A172 (cell line): ENCODE measurements at places on chromosomes 2 and 18. TPM values are rescaled to one million over a fixed set of nuclear protein-coding genes. Genes with fewer than 3 reads are reported as not detected.
A peak's percentile ranks its signal among the peaks of the same experiment; 100 is the strongest.

- peak; percentile 32 for DNase-seq
Measured at GRCh38 chr2:201890453-201890852, 84.1 kb downstream of the CDK15 start.

The SP5 gene
- 0.28 and 2.1 TPM in 2 replicates for total RNA-seq

DNA sequence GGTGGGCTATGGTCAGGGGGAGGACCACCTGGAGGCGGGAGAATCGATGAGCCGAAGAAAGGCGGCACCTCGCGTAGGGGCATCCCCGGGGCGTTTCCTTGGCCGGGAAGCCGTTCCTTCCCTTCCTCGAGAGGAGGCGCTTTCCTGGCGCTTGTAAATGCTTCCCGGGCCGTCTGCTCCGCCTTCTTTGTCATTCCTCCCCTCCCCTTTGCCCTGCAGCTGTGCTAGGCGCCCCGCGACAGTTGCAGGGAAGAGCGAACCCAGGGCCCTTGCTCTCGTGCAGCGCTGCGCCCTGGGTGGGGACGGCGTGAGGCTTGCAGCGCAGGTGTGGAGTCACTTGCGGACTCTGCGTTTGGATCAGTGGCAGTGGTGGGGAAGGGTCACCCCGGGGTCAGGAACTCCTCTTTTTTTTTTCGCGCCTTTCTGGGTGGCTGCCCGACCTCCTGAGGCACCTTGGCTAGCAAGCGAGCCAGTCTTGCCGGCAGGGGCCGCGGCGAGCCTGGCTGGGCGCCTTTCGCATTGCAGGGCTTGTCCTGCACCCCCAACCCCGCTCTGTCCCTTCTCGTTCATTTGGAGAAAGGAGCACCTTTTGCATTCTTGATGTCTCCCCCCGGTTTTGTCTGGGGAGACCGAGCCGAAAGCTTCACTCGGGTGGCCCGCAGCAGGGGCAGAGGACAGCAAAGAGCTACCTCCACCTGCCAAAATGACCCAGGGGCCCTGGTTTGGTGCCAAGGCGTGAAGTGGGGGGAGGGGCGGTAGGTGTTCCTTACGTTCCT, 858 bp downstream of the KCNS3 start:
- peak; percentile 35 for DNase-seq

DNA sequence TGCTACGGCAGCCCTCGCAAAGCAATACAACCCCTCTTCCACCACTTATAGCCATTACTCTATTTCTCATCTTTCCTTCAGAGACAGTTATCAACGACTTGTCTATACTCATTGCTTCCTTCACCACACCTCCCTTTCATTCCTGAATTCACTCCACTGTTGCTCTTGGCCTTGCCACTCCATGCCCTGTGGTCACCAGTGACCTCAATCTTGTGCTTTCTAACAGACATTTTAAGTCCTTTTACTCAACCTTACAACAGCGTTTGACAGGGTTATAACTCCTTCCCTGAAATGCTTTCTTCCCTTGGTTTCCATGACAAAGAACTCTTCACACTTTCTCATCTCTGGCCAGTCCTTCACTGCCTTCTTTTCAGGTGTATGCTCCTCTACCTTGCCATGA, 90.6 kb upstream of the CCDC141 start:
- DNase-seq, result no peak

- DNase-seq, result peak; percentile 66
Measured at GRCh38 chr2:50491541-50492476, 540.1 kb downstream of the NRXN1 start.

DNA sequence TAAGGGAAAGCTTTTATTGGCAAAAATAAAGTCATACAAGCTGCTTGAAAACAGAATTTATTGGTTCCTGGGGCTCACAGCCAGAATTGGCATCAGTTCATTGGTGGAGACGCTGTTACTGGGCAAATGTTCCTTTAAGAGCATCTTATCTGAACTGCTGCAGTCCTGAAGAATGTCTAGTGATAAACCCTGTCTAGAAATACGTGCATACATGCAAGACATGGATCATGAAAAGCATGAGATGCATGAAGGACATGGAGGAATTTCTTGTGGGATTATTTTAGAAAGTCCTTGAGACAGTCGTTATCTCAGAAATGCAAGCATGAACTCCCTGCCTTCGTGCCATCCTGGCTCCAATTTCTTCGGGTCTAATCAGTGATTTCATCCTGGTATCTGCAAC, 32.5 kb upstream of the FHOD3 start:
- peak; percentile 16 for DNase-seq

The CFAP65 gene
- 0.26 and 0.55 TPM in 2 replicates for total RNA-seq

- DNase-seq, result no peak
Measured at GRCh38 chr18:24104486-24104885, 34.4 kb upstream of the CABYR start.

DNA sequence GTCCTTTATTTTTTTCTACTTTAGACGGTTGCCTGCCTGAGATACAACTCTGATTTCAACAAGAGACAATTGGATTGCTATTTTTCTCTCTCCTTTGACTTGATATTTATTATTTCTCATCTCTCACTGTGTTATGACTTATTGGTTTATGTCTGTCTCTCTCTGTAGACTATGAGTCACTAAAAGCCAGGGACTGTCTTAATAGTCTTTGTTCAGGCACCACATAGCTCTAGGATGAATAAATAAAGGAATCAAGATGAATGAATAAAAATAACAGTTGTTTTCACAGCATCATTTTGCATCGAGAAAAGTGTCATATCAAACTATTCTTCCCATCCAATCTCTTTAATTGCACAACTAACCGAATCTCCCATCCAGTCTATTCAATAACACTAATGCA, 31.4 kb upstream of the CD28 start:
- DNase-seq, result no peak

GRCh38 chr2:85516653-85517389, 22.1 kb upstream of the MAT2A start:
- no peak for DNase-seq

The RFX8 gene
- total RNA-seq, result not detected in 2 replicates

DNA sequence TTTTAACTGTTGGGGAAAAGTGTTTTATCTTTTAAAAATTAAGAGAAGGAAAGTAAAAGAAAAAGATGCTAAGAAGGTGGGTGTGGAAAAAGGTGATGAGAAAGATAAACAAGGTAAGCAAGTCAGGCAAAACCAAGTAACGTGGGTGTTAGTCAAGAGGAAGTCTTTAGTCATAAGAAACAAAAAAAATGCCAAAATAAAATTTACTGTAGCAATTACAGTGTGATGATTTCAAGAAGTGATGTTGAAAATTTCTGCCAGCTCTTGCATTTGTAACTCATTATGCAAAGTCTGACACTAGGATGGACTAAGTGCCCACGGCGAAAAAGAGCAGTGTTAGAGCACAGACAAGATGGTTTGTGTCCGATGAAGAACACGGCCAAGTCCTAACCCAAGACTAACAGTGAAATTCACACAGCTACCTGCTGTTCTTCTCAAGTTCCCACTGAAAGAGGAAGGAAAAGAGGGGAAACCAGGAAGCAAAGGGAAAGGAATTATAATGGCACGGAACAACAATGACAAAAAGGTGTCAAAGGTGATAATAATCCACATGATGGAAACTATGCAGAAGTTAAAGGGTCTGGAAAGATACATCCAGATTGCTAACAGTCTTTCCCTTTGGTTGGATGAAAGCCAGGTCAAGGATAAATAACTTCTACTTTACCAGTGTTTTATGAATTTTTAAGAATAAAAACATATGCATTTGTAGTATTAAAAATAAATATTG, 34.1 kb downstream of the NOL10 start:
- DNase-seq, result no peak

- DNase-seq, result no peak
Measured at GRCh38 chr2:238739668-238740067, 108.2 kb upstream of the TWIST2 start.

DNA sequence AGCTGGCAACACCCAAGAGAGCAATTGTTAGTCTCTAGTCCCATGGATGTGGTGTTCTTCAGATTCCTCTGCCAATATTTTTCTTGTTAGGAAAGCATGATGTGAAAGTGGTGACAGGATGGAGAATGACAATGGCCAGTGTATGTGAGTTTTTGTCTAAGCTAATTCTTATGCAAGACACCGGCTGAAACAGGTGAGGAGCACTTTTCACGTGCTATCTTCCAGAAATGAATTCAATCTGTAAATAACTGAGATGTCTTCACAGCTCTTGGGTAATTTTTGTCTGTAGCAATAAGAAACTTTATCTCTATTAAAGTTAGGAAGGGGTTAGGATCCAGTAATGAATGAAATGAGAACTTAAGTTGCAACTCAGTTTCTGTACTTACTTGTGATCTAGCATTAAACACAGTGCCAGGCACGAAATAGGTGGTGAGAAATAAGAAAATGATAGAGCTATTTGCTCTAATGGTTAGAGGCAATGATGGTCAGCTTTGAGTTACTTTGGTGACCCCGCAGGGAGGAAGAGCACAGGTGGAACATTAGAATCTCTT, 676 bp upstream of the AGPS start:
- no peak for DNase-seq

The CTNNA2 gene
- 0.31 and 0.41 TPM in 2 replicates for total RNA-seq

The ITPRIPL1 gene
- total RNA-seq, result not detected in 2 replicates

The POTEJ gene
- not detected in 2 replicates for total RNA-seq
